ENCODE measurements at places on chromosomes 5 and 9.

- DNase-seq: no peak
Measured at GRCh38 chr5:10736354-10736753, 24.7 kb downstream of the DAP start.

GRCh38 chr5:177553671-177554429 lies 513 bp downstream of the FAM193B start:
- peak; percentile 60 for DNase-seq

- no peak for DNase-seq
Measured at GRCh38 chr9:27145143-27145542, 36.1 kb downstream of the TEK start.

GRCh38 chr5:163730206-163730756 lies 224.9 kb downstream of the MAT2B start:
- peak; percentile 16 for DNase-seq

- no peak for DNase-seq
Measured at GRCh38 chr5:74975582-74975981, 76.8 kb downstream of the GCNT4 start.

DNA sequence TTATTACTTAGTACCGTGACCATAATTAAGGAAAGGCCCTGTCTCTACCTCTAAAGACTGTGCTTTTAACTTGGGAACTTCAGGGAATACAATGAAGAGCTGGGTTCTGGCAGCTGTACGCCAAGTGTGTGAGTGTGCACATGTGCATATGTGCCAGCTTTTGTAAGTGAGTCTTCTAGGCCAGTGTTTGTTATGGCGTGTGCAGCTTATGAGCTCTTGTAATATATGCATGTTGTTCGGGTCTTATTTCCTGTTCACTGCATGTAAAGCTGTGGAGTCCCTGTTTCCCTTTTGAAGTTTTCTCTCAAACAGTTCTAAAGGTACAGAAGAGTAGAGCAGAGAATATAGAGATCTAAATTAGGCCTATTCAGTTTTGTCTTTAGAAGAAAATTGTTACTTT lies 30.5 kb downstream of the TGFBR1 start:
- no peak for DNase-seq

- DNase-seq: no peak
Measured at GRCh38 chr5:8013948-8014710, 145.2 kb downstream of the MTRR start.

- no peak for DNase-seq
Measured at GRCh38 chr9:7375013-7375511, 424.5 kb downstream of the DMAC1 start.

DNA sequence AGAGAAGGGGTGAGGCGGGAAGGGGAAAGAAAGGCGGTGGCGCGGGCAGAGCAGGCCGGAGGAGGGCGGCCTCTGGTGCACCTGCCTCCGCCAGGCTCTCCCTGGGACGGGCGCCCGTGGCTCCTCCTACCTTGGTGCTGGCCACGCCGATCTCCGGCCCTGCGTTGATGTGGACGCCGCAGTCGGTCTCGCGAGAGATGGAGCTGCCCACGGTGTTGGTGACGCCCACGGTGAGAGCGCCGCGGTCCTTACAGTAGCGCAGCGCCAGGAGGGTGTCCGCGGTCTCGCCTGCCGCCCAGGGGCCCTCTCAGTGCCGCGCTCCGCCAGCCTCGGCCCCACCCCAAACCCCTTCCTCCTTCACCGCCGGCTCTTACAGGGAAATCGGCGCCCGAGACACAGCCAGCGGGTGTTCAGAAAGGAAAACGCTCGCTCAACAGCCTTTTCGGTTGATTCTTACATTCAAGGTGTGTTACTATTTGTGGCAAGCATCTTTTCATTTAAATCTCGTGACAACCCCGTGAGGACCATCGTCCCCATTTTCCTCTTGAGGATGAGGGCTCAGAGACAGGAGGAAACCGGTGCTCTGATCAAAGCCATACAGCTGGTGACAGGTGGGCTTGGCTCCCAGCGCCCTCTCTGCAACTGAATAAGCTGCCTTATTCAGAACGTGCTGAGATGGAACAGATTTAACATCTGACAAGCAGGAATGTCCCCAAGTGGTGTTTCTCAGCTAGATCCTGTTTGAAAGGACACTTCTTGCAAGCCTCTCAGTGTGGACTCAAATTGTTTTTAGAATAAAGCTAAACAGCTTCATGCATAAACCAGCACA lies 22.0 kb upstream of the MAPK9 start:
- peak; percentile 94 for DNase-seq

DNA sequence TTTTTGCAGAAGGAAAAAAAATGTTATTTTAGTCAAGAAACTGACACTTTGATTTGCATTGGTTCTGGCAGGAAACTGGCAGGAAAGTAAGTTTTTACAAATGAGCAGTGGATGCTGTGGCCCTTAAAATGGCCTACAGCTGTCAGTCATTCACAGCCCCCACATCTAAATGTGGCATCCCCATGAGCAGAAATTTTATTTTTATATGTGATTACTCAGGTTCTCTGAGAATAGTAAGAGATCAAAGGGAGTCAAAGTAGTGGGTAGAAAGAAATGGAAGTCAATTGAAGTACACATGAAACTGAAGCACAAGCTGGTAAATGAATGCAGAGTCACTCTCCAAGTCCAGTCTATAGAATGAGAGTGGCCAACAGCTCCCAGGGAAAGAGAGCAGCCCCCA lies 80.3 kb downstream of the ENC1 start:
- DNase-seq: no peak

DNA sequence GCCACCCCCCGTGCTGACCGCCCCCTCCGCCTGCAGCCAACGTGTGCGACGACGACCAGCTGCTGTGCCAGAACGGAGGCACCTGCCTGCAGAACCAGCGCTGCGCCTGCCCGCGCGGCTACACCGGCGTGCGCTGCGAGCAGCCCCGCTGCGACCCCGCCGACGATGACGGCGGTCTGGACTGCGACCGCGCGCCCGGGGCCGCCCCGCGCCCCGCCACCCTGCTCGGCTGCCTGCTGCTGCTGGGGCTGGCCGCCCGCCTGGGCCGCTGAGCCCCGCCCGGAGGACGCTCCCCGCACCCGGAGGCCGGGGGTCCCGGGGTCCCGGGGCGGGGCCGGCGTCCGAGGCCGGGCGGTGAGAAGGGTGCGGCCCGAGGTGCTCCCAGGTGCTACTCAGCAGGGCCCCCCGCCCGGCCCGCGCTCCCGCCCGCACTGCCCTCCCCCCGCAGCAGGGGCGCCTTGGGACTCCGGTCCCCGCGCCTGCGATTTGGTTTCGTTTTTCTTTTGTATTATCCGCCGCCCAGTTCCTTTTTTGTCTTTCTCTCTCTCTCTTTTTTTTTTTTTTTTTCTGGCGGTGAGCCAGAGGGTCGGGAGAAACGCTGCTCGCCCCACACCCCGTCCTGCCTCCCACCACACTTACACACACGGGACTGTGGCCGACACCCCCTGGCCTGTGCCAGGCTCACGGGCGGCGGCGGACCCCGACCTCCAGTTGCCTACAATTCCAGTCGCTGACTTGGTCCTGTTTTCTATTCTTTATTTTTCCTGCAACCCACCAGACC lies 80.2 kb downstream of the NTNG2 start:
- DNase-seq: peak; percentile 66

GRCh38 chr9:118761016-118761790 lies 608.0 kb downstream of the BRINP1 start:
- DNase-seq: no peak

DNA sequence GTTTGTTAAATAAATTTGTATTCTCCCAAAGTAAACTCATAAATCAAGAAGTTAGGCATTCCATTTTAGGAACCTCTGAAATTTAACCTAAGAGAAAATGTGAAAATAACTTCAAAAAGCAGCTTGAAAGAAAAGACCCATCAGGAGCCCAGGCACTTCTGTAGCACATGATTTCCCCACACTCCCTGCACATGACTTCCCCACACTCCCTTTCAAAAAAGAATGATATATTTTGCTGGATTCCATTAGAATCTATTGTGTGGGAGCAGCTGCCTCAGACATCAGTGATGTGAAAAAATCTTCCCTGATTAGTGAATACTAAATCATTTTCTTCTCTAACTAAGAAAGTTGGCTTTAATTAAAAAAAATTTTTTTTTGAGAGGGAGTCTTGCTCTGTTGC lies 83.3 kb downstream of the GLDC start:
- DNase-seq: no peak

DNA sequence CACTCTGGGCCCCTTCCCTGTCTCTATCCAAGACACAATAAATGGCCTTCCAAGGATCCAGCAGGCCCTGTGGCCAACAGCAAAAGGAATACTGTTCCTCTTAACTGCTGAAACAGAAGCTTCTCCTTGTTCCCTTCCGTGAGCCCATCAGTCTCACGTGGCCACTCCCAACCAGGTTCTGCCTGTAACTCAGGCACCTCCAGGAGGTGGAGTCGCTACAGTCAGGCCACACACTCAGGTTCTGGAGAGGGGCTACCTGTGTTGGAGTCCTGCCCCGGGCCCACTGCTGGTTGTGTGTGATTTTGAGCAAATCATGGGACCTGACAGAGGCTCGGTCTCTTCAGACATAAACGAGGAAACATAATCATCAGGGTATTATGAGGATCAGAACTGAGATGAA lies 10.3 kb downstream of the FAT2 start:
- no peak for DNase-seq

DNA sequence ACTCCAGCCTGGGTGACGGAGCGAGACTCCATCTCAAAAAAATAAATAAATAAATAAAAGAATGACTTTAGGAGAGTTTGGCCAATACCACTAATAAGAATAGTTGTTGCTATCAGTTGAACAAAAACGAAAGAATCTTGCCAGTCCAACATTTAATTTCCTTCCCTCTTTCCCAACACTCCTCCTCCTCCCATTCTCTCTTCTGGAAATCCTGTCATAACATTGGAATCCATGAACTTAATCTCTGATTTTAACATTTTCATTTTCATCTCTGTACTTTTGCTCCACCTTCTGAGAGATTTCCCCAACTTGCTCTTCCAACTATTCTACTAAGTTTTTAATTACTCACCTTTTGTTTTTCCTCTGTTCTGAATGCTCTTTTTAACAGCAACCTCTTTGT lies 42.8 kb upstream of the CDK20 start:
- no peak for DNase-seq

- DNase-seq: no peak
Measured at GRCh38 chr5:32777222-32777621, 66.1 kb downstream of the NPR3 start.

- no peak for DNase-seq
Measured at GRCh38 chr9:100700689-100701318, 122.9 kb downstream of the CAVIN4 start.

- no peak for DNase-seq
Measured at GRCh38 chr9:93252781-93253530, 69.0 kb downstream of the WNK2 start.

DNA sequence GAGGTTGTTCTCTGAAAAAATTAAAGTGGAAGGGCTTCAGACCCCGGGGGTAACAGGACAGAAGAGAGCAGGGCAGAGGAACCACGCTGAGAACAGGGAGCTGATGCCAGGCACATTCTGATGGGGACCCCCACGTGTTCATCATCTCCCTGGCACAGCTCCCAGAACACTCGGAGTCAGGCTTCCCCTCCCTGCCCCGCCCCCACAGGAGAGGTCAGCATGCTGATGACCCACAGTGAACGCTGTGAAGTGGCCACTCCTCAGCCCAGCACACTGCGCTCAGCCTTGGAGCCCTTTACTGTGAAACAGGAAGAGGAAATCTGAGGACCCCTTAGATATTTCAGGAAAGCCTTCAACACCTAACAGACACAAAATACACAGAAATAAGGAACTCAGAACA lies 16.4 kb downstream of the RETREG1 start:
- DNase-seq: no peak

DNA sequence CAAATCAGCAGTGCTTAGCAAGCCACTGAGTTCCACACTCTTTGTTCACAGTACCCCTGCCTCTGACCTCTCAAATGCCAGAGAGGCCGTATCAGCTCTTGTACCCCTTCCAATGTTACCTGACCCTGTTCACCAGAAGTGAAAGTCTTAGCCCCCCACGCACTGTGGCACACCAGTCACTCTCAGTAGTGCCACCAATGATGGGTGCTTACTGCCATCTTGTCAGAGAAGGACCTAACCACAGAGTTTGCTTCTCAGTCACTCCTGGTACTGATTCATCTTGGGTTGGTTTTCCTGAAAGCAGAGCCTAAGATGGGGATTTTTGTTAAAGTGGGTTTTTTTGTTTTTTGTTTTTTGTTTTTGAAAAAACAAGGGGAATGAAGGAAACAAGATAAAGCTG lies 28.8 kb upstream of the PANK3 start:
- DNase-seq: no peak

GRCh38 chr5:76682387-76682786 lies 33.5 kb upstream of the F2R start:
- DNase-seq: no peak

DNA sequence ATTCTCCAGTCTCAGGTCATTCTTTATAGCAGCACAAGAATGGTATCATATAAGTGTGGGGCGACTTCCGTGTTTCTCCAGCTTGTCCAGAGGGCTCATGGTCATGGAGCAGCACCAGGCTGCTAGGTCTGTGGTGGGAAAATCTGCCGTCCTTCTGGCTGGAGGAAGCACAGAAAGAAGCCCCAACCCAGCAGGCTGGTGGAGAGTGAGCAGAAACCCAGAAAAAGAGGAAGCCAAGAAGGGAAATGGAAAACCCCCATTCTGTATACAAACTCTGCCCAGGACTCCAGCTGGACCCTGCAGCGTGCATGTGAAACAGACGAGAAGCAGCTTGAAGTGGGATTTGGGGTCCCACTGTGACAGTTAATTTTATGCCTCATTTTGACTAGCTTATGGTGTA lies 34.3 kb upstream of the OLFM1 start:
- DNase-seq: no peak

- peak; percentile 23 for DNase-seq
Measured at GRCh38 chr5:133969654-133970324, 1.4 kb upstream of the C5orf15 start.

DNA sequence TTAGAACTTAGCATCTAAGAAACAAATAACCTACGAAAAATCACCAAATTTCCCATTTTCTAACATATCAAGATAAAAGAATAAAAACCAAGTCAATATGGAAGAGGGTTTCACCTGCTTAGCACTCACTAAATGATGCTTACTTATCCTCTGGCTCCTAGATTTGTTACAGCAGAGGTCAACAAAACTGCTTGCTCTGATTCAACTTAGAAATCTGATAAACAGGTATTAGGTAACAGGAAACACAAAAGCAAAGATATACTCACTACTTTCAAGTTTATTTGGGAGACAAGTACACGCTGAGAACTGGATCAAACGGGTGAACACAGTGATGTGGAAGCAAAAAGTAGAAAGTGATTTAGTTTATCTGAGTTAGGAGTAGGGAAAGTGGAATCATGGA lies 235.7 kb upstream of the TARS1 start:
- no peak for DNase-seq

DNA sequence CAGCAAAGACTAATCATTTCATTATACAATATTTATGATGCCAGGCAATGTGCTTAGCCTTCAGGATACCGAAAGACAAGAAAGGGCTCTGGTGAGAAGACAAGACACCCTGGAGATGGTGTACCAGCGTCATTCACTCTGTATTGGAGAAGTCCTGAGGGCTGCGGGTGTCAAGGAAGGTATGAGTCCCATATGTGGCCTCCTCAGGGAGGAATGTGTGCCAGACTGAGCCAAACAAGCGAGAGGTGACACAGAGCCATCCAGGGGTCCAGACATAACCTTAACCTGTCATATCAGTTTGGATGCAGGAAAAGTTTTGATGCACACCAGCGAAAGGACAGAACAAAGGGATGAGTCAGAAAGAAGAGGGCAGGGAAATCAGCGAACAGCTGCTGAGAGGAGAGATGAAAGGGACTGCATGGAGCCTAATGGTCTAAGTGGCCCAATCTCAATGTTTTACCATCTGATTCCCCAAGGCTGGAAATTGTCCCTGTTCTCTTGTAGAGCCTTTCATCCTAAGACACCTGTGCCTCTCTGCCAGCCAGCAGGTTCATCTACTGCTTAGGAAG lies 38.9 kb downstream of the ADRA1B start:
- no peak for DNase-seq

Measured in large intestine (tissue), 12 donors.